K562 (cell line): ENCODE measurements at places on chromosomes 1 and 21. TPM values are rescaled to one million over a fixed set of nuclear protein-coding genes. Genes with fewer than 3 reads are reported as not detected.

The GBP2 gene
- 0.58 and 1.7 TPM in 2 replicates for polyA plus RNA-seq

The GIPC2 gene
- not detected in 2 replicates for polyA plus RNA-seq

The SERINC2 gene
- 1.0 and 1.8 TPM in 2 replicates for polyA plus RNA-seq

The DNAJC8 gene
- polyA plus RNA-seq, result 180 and 202 TPM in 2 replicates

The SLC30A10 gene
- 9.5 and 10.5 TPM in 2 replicates for polyA plus RNA-seq

The CD1D gene
- polyA plus RNA-seq, result 0.11 TPM in 1 of 2 replicates, not detected in the other

The SIKE1 gene
- 103 TPM in 2 replicates for polyA plus RNA-seq

The TRIM17 gene
- polyA plus RNA-seq, result not detected in 2 replicates

The PIGP gene
- polyA plus RNA-seq, result 25.7 and 36.0 TPM in 2 replicates

The UBQLN4 gene
- 55.2 and 57.7 TPM in 2 replicates for polyA plus RNA-seq

The FCGR2B gene
- 3.3 and 4.1 TPM in 2 replicates for polyA plus RNA-seq

The AMY1B gene
- not detected in 2 replicates for polyA plus RNA-seq

The KCNE1 gene
- polyA plus RNA-seq, result 0.05 TPM in 1 of 2 replicates, not detected in the other

The ELOA gene
- 44.4 and 48.7 TPM in 2 replicates for polyA plus RNA-seq

The GPR161 gene
- 0.73 and 1.1 TPM in 2 replicates for polyA plus RNA-seq

The CCDC30 gene
- polyA plus RNA-seq, result 0.12 and 0.23 TPM in 2 replicates

The PKP1 gene
- polyA plus RNA-seq, result not detected in 2 replicates
